ENCODE measurements at places on chromosomes 1 and 21.

- DNase-seq = no peak
Measured at GRCh38 chr1:217191441-217191840, 439.4 kb downstream of the GPATCH2 start.

- no peak for DNase-seq
Measured at GRCh38 chr1:97396463-97396862, 524.4 kb downstream of the DPYD start.

DNA sequence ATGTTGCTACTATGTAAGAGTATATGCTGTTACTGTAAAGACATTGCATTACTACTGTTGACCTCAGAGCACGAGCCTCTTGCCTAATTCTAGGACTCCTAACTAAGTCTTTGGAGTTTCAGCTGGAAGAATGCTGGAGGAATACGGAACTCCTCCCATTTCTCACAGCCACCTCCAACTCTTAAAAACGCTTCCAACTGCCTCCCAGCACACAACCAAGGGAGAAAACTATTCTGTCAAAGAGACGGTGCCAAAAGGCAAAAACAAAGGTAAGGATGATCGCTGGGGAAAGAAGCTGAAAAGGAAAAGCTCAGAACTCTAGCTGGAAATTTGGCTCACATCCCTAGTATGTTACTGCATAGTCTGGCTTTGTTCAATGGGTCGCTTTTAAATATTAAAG is at the start of gene FMO2:
Gene FMO2 (plus strand): TSS at position 210 of the 400 bp plus-strand sequence. CDS start 414 bp downstream, outside the sequence.
- DNase-seq = no peak

GRCh38 chr1:166947398-166948043 is 27.8 kb downstream of the ILDR2 start:
- DNase-seq = no peak

- no peak for DNase-seq
Measured at GRCh38 chr1:147608596-147608995, 61.7 kb downstream of the ACP6 start.

GRCh38 chr21:45285266-45285931 is 2.3 kb downstream of the POFUT2 start:
- no peak for DNase-seq

GRCh38 chr1:199918196-199918769 is 109.2 kb upstream of the NR5A2 start:
- DNase-seq = no peak

DNA sequence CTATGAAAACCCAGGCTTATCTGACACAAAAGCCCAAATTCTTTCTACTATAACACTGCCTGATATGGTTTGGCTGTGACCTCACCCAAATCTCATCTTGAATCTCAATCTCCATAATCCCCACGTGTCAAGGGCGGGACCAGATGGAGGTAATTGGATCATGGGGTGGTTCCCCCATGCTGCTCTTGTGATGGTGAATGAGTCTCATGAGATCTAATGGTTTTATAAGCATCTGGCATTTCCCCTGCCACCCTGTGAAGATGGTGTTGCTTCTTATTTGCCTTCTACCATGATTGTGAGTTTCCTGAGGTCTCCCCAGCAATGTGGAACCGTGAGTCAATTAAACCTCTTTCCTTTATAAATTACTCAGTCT is 123.3 kb upstream of the USP24 start:
- DNase-seq = no peak

- no peak for DNase-seq
Measured at GRCh38 chr21:23522751-23523150, 2084.5 kb downstream of the MRPL39 start.

- DNase-seq = no peak
Measured at GRCh38 chr1:43890815-43891214, 42.8 kb upstream of the ARTN start.

DNA sequence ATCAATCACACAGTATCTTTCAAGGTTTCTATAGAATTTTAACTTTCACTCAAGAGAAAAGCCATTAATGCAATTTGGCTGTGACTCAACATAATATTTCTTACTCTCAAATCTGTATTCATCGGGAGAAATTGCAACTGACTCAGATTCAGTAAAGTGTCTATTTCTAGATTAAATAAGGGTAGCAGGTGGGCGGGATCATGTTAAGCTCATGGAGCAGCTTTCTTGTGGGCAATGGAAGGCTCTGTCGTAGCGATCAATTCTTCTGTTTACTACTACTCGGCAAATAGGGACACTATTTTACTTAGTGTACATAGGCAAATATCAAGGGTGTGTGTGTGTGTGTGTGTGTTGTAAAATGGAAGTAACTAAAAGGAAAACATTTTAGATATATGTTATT is 423.6 kb upstream of the NEGR1 start:
- DNase-seq = no peak

DNA sequence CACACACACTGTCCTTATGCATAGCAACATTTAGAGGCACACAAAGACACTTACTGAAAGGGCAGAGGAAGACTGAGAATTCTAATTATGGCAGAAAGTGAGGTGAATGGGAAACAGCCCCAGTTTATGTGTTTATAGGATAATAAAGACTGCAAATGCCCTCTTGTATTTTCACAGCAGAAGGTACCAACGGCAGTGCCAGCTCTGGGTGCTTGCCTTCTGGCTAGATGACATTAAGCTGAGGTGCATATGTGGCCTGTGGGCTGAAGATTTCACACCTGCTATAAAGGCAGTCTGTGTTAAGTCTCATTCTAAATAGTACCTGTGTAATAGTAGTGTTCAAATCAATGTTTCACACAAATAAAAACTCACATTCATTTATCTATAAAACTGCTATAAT is 347.2 kb upstream of the ZRANB2 start:
- no peak for DNase-seq

GRCh38 chr1:170162459-170163246 is 16.9 kb downstream of the NTMT2 start:
- DNase-seq = no peak

- no peak for DNase-seq
Measured at GRCh38 chr1:63813829-63814277, 40.0 kb downstream of the ROR1 start.

- DNase-seq = no peak
Measured at GRCh38 chr1:80896781-80897356, 903.9 kb upstream of the ADGRL2 start.

DNA sequence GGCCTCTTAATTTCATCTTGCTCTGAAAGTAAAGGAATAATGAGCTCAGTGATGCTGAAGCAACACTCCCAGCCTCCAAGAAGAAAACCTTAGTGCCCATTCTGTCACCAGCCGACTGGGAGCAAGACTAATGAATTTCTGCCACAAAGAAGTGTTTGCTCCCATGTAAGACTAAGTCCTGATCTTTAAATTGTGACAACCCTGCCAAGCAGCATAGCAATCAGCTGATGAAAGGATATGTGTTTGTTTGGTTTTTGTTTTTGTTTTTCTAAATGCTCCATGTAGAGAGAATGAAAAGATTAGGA is 113.7 kb upstream of the PALMD start:
- no peak for DNase-seq

GRCh38 chr1:9198538-9199361 is 35.8 kb upstream of the H6PD start:
- DNase-seq = no peak

All from effector CD4-positive, alpha-beta T cell (primary cell).